ENCODE measurements at places on chromosomes 11 and 22.

GRCh38 chr11:93099806-93100205, 98.0 kb downstream of the SLC36A4 start:
- peak; percentile 3 for DNase-seq

- DNase-seq: no peak
Measured at GRCh38 chr22:22058633-22059290, 76.2 kb upstream of the TOP3B start.

DNA sequence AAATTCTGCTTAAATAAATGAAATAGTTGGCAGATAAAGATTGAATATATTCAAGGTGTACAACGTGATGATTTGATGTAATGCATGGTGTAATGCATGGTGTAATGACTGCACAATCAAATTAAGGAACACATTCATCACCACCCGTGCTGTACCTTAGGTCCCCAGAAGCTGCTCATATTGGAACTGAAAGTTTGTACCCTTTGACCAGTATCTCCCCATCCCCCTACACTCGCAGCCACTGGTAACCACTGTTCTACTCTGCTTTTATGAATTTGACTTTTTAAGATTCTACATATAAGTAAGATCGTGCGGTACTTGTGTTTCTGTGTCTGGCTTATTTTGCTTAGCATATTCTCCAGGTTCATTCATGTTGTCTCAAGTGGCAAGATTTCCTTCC, 445.8 kb downstream of the OPCML start:
- DNase-seq: no peak

GRCh38 chr22:45969801-45970470, 7.0 kb downstream of the WNT7B start:
- no peak for DNase-seq

DNA sequence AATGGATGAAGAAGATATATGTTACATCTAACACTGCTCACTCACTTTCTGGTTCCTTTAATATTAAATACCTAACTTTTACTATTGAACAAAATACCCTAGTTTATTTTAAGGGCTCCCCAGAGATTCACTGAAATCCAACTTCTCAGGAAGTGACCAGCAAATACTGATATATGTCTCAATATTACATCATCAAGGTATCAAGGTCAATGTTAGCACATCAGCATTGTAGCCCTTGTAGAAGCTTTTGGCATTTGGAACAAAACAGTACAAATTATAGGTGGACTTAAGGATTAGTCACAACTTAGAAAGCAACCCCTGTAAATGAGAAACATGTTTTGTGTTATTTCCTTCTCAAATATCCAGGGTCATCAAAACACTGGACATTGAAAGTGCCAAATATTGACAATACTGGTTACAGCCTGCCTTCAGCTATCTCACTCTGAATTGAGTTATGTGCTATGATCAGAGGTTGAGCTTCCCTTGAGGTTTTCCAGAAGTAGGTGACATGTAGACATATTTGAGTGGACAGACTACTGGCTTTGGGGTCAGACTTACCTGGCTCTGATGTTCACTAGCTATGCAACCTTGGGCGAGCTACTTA, 1.9 kb upstream of the ATL3 start:
- peak; percentile 40 for DNase-seq

GRCh38 chr22:26398741-26399153, 30.3 kb upstream of the ASPHD2 start:
- peak; percentile 64 for DNase-seq

GRCh38 chr11:14499178-14499559, 442 bp downstream of the COPB1 start:
- DNase-seq: no peak

- no peak for DNase-seq
Measured at GRCh38 chr22:44033694-44034093, 9.6 kb downstream of the PARVB start.

- no peak for DNase-seq
Measured at GRCh38 chr22:44754998-44755397, 2.6 kb downstream of the ARHGAP8 start.

GRCh38 chr22:45578524-45579147, 76.0 kb downstream of the FBLN1 start:
- no peak for DNase-seq

- DNase-seq: no peak
Measured at GRCh38 chr22:37994049-37994448, 9.7 kb upstream of the SOX10 start.

DNA sequence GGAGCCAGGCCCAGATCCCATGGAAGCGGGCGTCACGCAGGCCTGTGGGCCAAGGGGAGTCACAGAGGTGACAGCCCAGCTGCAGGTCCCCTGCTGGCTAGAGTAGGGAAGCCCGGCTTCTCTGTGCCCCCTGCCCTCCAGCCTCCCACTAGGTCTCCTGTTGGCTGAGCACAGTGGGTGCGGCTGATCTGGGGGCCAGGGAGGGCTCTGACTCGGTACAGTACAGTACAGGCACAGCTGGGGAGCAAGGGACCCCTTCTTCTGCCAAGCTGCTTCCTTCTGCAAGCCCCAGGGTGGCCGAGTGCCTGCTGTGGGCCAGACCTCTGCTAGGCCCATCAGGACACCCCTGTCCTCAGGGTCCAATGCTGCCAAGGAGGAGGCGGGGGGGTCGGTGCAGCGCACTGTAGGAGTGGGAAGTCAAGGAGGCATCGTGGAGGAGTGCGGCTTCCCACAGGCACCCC, 10.1 kb downstream of the SUSD2 start:
- DNase-seq: no peak
